ENCODE measurements at places on chromosomes 2 and 18.

GRCh38 chr18:58288921-58289797 is 245.1 kb downstream of the NEDD4L start:
- peak; percentile 31 for DNase-seq

DNA sequence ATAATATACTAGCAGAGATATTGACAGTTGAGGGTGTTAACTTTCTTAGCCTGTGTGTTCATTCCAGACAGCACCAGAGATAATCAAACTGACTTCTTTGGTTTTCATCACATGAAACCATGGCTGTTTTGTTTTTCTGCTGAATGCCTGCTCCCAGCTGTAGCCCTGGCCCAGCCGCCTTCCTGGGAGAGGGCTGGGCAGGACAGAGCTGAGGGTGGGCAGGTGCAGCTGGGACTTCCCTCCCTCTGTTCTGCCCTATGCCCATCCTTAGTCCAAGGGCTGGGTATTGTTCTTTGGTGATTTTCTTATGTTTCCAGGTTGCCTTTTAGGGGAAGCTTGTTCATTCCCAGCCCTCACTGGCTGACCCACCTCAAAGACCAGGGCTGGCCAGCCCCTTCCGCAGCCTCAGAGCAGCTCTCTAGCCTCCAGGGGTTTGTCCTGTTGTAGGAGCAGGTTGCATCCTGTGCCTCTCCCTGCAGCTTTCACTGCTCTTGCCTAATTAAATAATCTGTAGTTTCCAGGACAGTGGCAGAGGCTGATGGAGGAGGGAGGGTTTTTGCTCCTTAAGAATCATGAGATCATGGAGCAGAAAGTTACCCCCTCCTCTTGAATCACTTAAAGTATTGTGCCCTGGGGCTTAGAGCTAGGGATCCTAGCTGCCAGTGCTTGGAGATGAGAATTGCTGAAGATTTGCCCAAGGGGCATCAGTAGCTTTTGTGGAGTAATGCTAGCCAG is 61.4 kb downstream of the MTCL1 start:
- no peak for DNase-seq

- peak; percentile 66 for DNase-seq
These were observed 62.1 kb upstream of the MAPRE2 start for GRCh38 chr18:34978953-34979608.

DNA sequence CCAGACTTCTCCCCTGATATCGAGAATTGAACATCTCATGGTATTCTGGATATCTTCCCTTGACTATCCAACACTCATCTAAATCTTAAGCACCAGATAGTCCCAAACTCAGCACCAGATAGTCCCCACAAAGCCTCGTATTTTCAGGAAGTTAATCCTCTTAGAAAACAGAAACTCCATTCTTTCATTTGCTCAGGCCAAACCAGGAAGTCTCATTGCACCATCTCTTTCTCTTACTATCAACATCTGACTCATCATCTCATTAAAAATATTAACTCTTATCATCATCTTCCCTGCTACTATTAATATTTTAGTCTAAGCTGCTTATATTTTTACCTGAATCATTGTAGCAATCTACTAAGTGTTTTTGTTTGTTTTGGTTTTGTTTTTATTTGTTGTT is 286.4 kb downstream of the GALNT13 start:
- no peak for DNase-seq

GRCh38 chr2:121599963-121600651 is 49.2 kb downstream of the CLASP1 start:
- DNase-seq: no peak

- no peak for DNase-seq
These were observed 1.8 kb downstream of the CDK5R2 start for GRCh38 chr2:218961229-218961628.

DNA sequence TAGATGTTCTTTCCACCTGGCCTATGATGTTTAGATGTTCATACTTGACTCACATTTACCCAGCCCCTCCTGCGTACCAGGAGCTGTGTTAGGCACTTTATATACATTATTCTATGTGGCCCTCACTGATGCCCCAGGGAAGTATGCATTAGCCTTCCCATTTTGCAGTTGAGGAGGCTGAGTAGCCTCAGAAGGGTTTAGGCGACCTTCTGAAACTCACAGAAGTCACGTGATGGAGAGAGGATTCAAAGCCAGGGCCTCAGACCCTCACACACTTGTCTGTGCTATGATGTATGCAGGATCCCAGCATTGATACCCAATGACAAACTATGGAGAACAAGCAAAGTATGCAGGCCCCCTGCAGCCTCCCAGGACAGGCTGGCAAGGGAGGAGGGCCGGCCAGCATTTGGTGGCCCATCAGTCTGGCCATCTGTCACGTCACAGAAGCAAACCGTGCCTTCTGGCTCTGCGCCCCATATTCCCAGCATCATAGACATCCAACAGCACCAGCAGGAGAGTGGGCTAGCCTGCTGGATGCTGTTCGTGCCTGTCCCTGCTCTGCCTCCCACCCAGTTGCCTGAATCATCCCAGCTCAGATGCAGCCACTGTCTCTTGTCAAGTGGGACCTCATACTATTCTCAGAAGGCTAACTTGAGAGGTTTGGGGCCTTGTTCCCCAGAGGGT is 33.6 kb downstream of the EHD3 start:
- no peak for DNase-seq
